Mucosa of gallbladder (tissue), 1 donor: ENCODE measurements at places on chromosomes 16 and 17.
A peak's percentile ranks its signal among the peaks of the same experiment; 100 is the strongest.

DNA sequence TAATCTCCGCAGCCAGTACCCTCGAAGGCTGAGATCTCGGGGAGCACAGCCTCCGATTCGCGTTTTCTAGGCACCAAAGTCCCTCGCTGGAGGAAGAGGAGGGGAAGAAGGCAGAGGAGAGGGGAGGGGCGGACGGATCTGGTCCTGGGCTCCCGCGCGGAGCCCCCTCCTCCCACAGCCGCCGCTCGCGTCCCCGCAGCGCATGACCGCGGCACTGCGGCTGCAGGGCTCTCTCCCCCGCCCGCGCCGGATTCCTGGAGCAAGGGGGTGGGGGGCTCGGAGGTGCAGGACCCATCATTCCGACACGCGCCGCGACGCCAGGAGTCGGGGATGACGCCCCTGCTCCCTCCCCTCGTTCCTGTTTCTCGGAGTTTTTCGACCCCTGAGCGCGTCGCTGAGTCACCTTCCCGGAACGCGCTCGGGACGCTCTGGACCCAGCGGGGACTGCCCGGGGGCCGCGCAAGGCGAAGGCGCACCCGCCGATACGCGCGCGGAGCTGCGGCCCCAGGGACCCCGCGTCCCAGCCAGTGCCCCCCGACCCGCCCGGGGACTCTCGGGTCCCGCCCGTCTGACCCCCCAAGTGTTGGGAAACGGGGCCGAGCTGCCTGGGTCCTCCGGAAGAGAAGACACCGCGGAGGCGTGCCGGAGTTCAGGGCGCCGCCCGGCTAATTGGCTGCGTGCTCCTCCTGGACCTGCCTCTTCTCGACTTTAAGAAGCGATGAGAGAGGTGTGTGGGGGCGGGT lies 1.4 kb upstream of the SPHK1 start:
- no peak for DNase-seq

DNA sequence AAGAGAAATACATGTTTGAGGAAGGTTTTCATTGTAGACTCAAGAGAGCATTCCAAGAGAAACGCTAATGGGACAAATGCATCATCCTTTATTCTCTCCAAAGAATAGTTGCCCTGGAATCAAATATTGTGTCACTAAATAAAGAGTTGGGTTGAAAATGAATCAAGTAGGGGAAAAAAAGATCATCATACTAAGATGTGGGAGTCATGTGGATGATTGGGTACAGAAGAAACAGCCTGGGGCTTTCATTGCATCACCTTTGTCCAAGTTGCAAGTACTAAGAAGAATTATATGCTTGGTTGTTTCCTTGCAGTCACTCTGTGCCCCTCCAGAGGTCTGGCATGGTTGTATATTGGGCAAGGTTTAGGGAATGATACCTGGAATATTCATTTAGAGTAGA lies 658.9 kb downstream of the TOX3 start:
- no peak for DNase-seq

GRCh38 chr16:19515757-19516156 lies 6.1 kb downstream of the GDE1 start:
- no peak for DNase-seq

DNA sequence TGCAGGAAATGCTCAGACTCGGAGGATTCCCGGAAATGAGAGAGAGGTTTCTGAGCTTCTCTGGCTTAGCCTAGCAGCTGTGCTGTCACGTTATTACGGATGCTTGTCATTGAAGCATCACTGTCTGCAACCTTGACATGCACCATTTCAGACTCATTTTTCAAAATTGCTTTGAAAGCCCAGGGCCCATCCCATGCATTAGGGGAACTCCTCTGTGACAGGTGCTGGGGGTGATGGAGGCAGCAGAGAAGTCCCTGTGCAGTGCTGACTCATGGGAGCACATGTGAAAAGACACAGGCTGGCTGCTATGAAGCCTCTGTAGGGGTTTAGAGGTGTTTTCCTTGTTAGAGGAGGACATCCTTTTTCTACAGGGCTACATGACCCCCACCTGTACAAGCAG lies 214.0 kb upstream of the MPHOSPH6 start:
- no peak for DNase-seq

DNA sequence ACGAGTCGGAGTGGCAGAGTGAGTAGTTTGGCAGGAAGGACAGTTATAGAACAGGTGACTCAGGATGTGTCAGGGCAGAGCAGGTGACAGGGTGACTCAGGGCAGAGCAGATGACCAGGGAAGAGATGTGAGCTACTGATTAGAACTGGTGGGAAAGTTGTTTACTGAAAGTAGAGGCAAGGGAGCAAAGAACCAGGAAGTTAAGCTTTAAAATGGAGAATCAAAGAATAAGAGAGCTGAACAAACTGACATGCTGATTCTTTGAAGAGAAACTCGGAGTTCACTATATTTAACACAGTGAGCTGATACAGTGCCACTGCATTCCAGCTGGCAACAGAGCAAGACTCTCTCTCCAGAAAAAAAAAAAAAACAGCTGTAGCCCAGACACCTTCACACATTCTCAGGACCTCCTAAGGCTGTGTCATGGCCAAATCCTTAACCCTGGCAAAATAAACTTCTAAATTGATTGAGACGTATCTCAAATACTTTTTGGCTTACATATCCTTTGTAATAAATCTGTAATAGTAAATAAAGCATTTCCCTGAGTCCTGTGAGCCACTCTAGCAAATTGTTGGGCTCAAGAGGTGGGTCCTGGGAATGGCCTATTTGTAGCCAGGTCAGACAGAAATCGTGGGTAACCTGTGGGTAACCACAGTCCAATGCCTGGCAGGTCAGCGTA lies 12.3 kb upstream of the UBE2I start:
- DNase-seq: peak; percentile 59

DNA sequence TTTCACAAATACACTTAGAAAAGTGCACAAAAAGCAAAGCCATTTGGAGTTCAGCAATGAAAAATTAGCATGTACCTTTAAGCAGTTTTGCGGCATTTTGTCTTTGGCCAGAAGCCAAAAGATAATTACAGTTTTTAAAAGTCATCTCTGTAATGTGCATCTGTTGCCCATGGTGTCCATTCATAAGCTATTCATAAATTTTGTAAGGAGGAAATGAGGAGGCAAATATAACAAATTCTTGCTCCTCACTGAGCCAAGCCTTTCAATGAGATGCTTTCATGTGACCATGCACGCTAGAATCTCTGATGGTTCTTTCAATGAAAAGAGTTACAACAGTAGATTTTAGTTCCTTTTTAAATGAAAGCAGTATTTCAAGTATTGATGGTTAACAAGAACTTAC lies 247.1 kb upstream of the MON1B start:
- DNase-seq: no peak

- no peak for DNase-seq
Observed at GRCh38 chr16:55447231-55447630, 31.8 kb upstream of the MMP2 start.

GRCh38 chr17:11880714-11881113 lies 116.6 kb downstream of the ZNF18 start:
- DNase-seq: no peak

GRCh38 chr17:69723741-69724140 lies 309.2 kb downstream of the MAP2K6 start:
- no peak for DNase-seq

GRCh38 chr16:75044800-75045361 lies 46.1 kb downstream of the ZNRF1 start:
- DNase-seq: no peak

DNA sequence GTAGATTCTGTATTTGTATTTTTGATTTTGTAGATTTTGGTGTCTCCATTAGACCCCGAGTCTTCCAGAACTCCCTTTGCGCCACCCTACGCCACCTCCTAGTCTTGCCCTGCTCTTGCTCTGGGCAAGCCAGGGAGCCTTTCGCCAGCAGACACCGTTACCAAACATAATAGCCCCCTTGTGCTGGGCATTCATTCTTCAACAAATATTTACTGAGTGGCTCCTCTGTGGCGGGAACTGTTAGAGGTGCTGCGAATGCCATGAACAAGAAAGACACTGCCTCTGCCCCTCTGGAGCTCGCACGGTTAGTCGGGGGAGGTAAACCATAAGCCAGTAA lies 841 bp upstream of the GPT2 start:
- no peak for DNase-seq

GRCh38 chr16:66427871-66428681 lies 981 bp downstream of the BEAN1 start:
- no peak for DNase-seq

DNA sequence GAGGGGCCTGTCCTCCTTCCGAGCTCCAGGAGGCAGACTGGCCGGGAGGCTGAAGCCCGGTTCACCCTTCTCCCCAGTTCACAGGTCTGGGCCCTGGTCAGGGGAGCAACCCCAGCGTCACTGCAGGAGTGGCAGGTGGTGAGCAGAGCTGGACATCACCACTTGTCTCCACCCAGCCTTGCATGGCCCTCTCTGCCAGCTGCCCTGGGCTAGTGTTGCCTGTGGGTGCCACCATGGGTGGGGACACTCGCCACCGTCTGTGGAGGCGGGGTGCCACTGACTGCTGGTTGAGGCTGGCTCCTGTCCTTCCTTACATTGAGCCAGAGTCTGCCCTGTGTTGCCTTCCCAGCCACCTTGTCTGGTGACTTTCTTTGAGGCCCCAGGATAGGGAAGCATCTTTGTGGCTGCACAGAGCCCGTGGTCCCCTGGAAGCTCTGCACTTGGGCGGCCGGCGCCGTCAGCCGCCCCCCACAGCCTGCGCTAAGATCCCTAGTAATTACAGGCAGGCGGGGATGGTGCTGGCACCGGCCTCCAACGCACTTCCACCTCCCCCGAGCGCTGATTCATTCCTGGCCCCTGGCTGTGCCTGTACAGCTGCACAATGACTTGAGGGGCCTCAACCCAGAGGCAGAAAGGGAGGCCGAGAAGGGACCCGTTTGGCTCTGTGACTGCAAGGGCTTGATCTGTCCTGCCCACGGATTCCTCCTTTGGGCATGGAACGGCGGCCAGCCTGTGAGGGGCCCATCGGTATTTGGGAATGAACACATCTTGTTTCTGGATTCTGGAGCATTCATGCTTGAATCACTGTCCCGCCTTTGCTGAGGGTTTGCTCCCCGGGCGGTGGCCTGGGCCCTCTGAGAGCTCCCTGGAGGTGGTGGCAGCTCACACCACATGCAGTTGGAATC lies 5.2 kb downstream of the BAIAP2 start:
- DNase-seq: no peak

GRCh38 chr17:30421592-30421991 lies 42.9 kb downstream of the CPD start:
- DNase-seq: no peak

DNA sequence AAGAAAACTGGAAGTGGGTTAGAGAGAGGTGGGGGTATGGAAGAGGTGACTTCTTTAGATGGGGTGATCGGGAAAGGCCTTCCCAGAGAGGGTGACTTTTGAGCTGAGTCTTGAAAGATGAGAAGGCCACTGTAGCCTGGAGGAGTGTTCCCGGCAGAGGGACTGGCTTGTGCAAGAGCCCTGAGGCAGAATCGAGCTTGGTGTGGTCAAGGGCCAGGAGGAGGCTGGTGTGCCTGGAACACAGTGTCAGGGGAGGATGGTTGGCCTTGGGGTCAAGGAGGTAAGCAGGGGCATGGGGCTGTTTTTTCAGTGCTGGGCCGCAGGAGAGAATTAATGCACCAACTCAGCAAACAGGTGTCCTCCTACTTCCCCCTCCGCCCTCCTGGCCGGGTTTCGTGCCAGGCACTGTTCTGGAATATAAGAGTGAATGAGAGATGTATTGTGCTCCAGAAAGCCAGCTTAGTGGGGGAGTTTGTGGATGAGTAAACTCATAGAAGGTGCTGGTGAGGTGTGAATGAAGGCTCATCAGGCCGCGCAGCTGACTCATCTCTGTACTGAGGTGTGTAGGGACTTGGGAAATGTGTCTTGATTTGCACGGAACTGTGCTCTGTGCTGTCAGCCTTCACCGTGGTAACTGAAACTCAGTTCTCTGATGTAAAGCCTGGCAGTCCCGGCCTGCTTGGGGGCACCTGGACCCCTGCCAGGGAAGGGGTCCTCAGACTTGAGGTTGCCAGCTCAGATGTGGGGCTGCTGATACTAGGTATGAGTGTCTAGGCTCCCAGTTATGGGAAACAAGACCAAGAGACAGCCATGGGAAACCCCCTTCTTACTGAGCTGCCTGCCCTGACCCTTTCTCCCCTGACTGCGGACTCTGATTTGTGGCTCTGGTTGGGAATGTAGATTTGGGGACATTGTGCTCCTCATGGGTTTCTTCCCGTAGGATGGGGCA lies 15.3 kb downstream of the KSR1 start:
- no peak for DNase-seq
